ENCODE measurements at places on chromosomes 2 and 18. TPM values are rescaled to one million over a fixed set of nuclear protein-coding genes. Genes with fewer than 3 reads are reported as not detected.

The EFHD1 gene
- 2.5 TPM for total RNA-seq

The KLHL14 gene
- 0.81 TPM for total RNA-seq

The ANO7 gene
- 3.3 TPM for total RNA-seq

The NAT8 gene
- total RNA-seq = not detected

The HAAO gene
- 9.4 TPM for total RNA-seq

The BCL11A gene
- 47.9 TPM for total RNA-seq

The BOLA3 gene
- total RNA-seq = 35.6 TPM

The AFF3 gene
- 29.2 TPM for total RNA-seq

The COL3A1 gene
- 1,124 TPM for total RNA-seq

The MYCN gene
- 24.6 TPM for total RNA-seq

The TUBB8B gene
- total RNA-seq = not detected

The CIB4 gene
- total RNA-seq = not detected

The ASB18 gene
- total RNA-seq = not detected

DNA sequence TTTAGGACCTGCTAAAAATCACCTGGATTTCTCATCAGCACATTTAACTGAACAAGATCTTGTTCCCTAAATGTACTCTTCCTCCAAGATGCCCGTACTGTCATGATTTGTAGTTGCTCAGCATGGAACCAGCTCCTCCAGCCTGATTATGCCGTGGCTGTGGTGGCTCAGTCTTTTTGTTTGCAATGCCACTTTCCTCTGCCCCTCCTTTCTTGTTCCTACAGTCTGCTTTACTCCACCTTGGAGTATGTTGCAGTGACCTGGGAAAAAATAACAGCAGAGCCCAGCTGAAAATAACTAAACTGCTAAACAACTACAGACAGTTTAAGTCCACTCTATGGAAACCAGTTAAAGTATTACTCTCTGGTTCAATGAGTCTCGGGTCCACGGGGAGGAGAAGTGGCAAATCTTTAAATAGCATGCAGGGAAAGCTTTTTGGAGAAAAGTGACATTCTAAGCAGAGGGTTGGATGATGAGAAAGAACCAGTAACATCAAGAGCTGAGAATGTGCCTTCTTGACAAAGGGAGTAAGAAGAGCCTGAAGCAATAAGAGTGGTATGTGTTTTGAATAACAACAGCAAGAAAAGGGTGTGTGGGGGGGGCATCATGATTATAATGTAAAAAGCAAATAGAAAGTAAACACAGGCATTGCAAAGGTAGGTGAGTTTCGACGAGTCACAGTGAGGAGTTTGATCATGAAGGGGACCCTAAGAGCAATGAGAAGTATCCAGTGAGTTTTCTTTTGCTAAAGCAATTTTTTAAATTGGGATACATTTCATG lies 225.7 kb downstream of the TMX3 start:
- peak overlapping the region; percentile 14 for H3K4me3 ChIP-seq
- H3K4me1 ChIP-seq = peaks cover 11% of the 10 kb centered on the region
- H3K27me3 ChIP-seq = no peaks in the 10 kb centered on the region
- H3K27ac ChIP-seq = peak overlapping the region; percentile 42
- H3K36me3 ChIP-seq = no peaks in the 10 kb centered on the region

- no peaks in the 10 kb centered on the region for H3K36me3 ChIP-seq
- H3K27me3 ChIP-seq = peaks cover 7% of the 10 kb centered on the region
- H3K27ac ChIP-seq = no peak overlapping the region
- H3K4me1 ChIP-seq = peaks cover 15% of the 10 kb centered on the region
- peak overlapping the region; percentile 62 for H3K4me3 ChIP-seq
These were observed 381.8 kb upstream of the SMIM21 start for GRCh38 chr18:75809151-75809925.

GRCh38 chr18:13915995-13916431 lies 677 bp upstream of the MC2R start:
- no peak overlapping the region for H3K4me3 ChIP-seq
- no peak overlapping the region for H3K27ac ChIP-seq
- H3K27me3 ChIP-seq = no peaks in the 10 kb centered on the region
- no peaks in the 10 kb centered on the region for H3K4me1 ChIP-seq
- no peaks in the 10 kb centered on the region for H3K36me3 ChIP-seq

GRCh38 chr2:126536605-126537200 lies 119.3 kb upstream of the GYPC start:
- H3K27ac ChIP-seq = no peak overlapping the region
- no peak overlapping the region for H3K4me3 ChIP-seq
- no peaks in the 10 kb centered on the region for H3K36me3 ChIP-seq
- DNase-seq = no peak
- peaks cover 22% of the 10 kb centered on the region for H3K27me3 ChIP-seq

DNA sequence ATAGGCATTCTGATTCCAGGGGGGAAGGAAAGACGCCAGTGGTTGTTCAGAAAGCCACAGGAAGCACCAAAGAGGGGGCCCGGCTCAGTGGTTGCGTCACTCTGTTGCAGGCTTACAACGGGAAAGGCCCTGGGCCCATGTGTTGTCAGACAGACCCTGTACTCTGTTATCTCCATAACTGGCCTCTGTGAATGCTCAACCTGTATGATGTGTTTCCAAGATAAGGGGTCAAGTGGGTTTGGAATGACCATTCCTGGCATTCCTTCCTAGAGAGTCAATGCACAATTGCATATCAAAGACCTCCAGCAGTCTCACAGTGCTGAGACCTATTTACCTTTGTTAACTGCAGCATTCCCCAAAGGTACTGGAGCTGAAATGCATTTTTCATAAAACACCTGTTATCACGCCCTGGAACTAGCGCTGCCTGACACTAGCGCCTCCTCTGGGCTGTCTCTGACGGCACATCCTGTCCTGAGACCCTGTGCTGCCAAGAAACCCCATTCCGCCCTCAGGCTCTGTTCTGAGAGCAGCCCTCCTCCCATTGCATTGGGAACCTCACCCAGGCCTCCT lies 13.2 kb upstream of the LRRFIP1 start:
- peaks cover 16% of the 10 kb centered on the region for H3K27me3 ChIP-seq
- peaks cover 20% of the 10 kb centered on the region for H3K4me1 ChIP-seq
- peak overlapping the region; percentile 74 for H3K27ac ChIP-seq
- no peak for DNase-seq

DNA sequence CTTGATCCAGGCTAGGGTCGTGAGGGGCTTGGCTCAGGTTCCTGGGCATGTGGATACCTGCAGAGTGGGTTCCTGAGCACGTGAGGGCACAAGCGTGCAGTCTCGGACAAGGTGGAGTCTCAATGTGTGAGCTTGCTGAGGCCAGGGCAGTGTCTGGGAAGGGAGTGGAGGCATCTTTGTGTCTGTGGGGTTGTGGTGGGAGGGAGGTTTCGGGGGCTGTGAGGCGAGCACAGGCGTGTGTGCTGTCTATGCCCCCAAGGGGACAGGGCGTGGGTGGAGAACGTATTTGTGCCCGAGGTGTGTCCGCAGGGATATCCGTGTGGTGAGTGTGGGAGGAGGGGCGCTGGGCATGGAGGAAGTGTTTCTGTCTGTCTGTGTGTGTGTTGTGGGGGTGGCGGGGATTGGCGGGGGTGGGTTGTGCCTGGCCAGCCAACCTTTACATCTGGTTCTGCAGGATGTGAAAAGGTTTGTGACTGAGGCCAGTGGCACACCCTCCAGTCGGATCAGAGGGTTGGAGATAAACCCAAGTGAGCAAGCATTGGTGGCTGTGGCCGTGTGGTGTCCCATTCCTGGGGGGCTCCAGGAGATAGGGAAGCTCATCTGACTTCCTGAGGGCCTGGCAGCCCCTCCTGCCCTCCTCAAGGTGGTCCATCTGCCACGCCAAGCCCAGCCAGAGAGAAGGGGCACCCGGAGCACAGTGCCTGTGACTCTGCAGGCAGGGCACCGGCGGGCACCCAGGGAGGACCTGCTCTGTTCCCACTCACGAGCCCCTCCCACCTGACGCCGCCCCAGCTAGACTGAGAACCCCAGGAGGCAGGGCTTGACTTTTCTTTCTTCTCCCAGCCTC lies 57.1 kb downstream of the ZFP36L2 start:
- no peaks in the 10 kb centered on the region for H3K36me3 ChIP-seq
- H3K4me1 ChIP-seq = peaks cover 33% of the 10 kb centered on the region
- H3K4me3 ChIP-seq = peak overlapping the region; percentile 73
- DNase-seq = no peak
- H3K27ac ChIP-seq = peak overlapping the region; percentile 92

GRCh38 chr2:100011272-100011731 lies 131.1 kb downstream of the AFF3 start:
- H3K27ac ChIP-seq = no peak overlapping the region
- peaks cover 34% of the 10 kb centered on the region for H3K27me3 ChIP-seq
- peaks cover 24% of the 10 kb centered on the region for H3K4me1 ChIP-seq
- DNase-seq = no peak

GRCh38 chr2:232327105-232328031 lies 51.2 kb upstream of the ALPP start:
- no peaks in the 10 kb centered on the region for H3K36me3 ChIP-seq
- DNase-seq = peak; percentile 88
- no peak overlapping the region for H3K27ac ChIP-seq
- peaks cover 8% of the 10 kb centered on the region for H3K4me1 ChIP-seq
- H3K27me3 ChIP-seq = no peaks in the 10 kb centered on the region

DNA sequence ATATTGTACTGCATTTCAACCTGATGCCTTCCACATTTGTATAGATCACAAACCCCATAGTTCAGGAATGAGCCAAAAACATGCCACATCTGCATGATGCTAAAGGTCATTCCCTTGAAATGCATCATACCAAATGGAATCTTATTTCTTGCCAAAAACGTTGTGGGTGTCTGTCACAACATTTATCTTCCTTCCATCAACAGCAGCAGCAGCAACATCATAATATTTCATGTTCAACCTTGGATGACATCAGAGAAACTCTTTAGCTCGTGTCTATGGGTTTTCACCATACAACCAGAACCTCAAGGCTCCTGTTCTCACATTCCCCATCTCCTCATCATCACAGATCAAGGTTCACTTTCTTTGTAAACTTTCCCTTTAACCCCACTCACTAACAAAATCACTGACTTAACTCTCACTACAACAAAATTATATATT lies 221.3 kb upstream of the CTAGE1 start:
- no peaks in the 10 kb centered on the region for H3K36me3 ChIP-seq
- no peak overlapping the region for H3K4me3 ChIP-seq
- H3K4me1 ChIP-seq = no peaks in the 10 kb centered on the region
- DNase-seq = no peak

- no peak overlapping the region for H3K4me3 ChIP-seq
- DNase-seq = no peak
- no peaks in the 10 kb centered on the region for H3K36me3 ChIP-seq
- peaks cover 3% of the 10 kb centered on the region for H3K27me3 ChIP-seq
- peaks cover 31% of the 10 kb centered on the region for H3K4me1 ChIP-seq
- no peak overlapping the region for H3K27ac ChIP-seq
These were observed 79.3 kb downstream of the ACAA2 start for GRCh38 chr18:49733896-49734585.

DNA sequence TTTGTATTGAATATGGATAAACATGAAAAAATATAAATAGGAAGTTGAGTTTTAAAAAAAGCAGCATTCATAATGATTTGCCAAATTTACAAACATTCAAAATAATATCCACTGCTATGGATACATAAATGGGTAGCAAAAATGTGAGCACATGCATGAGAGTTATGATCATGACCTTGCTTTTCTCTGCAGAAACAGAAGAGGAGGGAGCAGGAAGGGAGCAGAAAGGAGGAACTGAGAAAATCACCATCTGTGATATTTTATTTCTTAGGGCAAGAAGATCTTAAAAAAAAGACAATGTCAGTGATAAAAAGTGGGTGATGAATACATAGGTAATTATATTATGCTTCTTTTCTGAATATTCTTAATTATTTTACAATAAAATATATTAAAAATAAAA lies 17.7 kb upstream of the CCDC93 start:
- H3K4me3 ChIP-seq = no peak overlapping the region
- no peak for DNase-seq
- H3K27ac ChIP-seq = no peak overlapping the region
- peaks cover 43% of the 10 kb centered on the region for H3K27me3 ChIP-seq

DNA sequence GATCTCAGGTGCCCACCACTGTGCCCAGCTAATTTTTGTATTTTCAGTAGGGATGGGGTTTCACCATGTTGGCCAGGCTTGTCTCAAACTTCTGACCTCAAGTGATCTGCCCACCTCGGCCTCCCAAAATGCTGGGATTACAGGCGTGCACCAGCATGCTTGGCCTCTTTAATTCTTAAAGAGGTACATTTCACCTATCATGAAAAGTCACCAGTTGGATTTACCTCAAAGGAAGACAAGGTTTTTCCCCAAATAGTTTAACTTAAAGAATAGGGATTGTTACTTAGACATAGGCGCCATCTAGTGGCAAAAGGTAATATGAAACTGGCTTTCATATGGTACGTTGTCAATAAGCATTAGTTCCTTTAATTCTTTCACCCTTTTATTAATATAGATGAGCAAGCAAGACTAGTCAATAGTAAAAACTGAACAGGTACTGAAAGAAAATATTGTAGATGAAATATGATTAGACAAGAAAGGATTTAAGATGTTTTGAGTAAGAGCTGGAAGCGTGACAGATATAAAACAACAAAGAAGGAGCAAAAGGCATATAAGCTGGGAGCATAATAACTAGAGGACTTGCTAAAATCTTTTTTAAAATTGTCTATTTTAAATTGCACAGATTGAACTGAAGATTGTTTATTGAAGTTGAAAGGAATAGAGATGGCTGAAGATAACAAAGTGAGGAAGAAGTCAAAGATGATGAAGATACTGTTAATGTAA lies 35.0 kb upstream of the PSMD14 start:
- DNase-seq = no peak
- no peaks in the 10 kb centered on the region for H3K4me1 ChIP-seq
- peaks cover 6% of the 10 kb centered on the region for H3K27me3 ChIP-seq
- H3K4me3 ChIP-seq = no peak overlapping the region
- H3K27ac ChIP-seq = no peak overlapping the region

GRCh38 chr2:146621656-146622055 lies 1223.2 kb upstream of the ACVR2A start:
- H3K36me3 ChIP-seq = no peaks in the 10 kb centered on the region
- no peaks in the 10 kb centered on the region for H3K4me1 ChIP-seq
- no peak for DNase-seq
- no peak overlapping the region for H3K27ac ChIP-seq
- H3K4me3 ChIP-seq = no peak overlapping the region

DNA sequence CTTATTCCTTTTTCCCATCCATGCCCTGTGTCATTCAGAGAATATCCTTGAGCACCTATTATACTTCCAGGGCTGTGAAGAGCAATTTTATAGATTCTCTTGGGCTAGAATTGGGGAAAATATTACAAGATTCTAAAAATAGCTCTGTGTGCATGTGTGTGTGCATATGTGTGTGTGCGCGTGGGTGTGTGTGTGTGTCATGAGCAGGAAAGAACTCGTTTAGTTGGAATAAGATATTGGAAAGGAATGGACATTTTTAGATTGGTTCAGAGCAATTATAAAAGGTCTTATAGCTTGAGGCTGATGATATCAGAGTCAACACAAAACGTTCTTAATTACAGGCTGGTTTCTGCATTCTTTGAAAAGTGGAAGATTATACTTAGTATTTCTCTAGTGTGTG lies 212.1 kb upstream of the COPS8 start:
- H3K27ac ChIP-seq = peak overlapping the region; percentile 44
- peaks cover 10% of the 10 kb centered on the region for H3K27me3 ChIP-seq
- no peaks in the 10 kb centered on the region for H3K36me3 ChIP-seq
- peak overlapping the region; percentile 45 for H3K4me3 ChIP-seq

DNA sequence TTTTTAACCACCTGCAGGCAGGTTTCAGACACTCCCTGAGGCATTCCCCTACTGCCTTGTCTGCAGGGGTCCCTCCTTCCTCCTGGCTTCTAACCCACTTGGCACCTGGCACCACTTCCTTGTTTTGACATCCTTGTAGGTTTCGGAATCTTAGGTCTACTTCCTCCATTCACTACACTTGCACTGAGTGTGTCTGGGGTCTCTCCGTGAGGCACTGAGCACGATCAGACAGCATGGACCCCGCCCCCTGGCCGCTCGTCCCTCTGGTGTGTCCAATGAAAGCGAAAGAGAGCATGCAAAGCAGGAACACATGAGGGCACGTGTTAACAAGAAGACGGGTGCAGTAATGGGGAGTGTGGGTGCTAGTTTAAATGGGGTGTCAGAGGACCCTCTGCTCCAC lies 63.8 kb downstream of the HAUS1 start:
- no peak for DNase-seq
- no peak overlapping the region for H3K4me3 ChIP-seq
- H3K27me3 ChIP-seq = no peaks in the 10 kb centered on the region
- H3K27ac ChIP-seq = no peak overlapping the region
- no peaks in the 10 kb centered on the region for H3K4me1 ChIP-seq
